ENCODE measurements at places on chromosomes 2 and 18.

DNA sequence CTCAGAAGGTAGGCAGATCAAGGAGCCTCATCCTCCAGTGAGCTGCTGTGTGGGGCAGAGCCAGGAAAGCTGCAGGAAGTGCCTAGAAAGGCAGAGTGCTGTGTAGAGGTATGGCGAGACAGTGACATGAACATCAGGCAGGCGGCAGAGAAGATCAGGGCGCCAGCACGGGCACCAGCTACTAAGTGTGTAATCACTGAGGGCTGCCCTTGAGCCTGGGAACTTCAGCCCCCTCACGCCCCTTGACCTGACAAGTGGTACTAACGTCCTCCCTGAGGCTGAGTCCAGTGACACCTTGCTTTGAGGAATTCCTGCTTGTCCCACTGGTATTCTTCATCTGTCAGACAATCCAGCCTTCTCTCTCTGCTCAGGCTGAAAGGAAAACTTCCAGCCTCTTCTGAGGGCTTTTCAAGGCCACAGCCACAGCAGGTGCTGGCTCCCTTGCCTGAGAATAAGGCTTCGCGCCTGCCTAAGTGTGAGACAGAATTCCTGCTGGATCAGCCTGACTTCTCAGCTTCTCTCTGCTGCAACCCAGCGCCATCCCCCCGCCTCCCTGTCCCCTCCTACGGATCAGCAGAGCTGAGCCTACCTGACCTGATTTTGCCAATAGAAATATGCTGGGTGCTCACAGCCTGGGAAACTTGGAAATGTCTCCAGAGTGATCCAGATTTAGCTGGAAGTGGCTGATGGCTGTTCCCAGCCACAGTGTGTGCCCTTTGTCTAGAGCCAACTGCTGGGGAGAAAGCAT lies 148.0 kb downstream of the SMAD7 start:
- no peak for DNase-seq

GRCh38 chr18:54382076-54382475 lies 24.4 kb downstream of the C18orf54 start:
- DNase-seq: no peak

DNA sequence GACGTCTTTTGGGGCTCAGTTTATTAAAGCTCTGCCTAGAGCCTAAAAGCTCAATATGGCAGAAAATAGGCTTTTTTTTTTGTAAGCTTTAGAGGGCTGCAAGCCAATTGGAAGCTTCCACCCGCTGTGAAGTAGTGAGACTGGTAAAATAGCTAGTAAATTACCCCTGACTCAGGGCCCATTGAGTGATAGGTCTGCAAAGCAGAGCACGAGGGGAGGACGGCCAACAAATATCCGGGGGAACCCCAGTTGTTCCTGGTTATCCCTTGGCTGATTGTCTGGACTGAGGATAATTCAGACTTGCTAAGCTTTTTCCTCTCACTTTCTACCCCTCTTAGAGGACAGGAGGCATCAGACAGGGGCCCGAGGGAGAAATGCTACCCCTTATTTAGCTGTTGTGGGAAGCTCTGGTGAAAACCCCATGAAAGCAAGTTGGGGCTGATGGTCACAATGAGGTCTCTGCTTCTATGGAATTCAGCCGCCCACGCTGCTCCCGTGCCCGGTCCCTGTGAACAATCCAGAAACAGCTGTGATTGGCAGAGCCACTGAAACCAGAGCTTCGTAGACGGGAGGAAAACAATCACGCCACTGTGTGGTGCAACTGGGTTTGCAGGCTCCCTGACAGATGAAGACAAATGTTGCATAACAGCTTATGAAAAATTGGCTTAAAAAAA lies 141.9 kb upstream of the LGALSL start:
- no peak for DNase-seq

- no peak for DNase-seq
Measured at GRCh38 chr2:69124343-69124742, 111.4 kb downstream of the ANTXR1 start.

GRCh38 chr2:101152272-101153076 lies 1.3 kb upstream of the TBC1D8 start:
- DNase-seq: peak; percentile 63

DNA sequence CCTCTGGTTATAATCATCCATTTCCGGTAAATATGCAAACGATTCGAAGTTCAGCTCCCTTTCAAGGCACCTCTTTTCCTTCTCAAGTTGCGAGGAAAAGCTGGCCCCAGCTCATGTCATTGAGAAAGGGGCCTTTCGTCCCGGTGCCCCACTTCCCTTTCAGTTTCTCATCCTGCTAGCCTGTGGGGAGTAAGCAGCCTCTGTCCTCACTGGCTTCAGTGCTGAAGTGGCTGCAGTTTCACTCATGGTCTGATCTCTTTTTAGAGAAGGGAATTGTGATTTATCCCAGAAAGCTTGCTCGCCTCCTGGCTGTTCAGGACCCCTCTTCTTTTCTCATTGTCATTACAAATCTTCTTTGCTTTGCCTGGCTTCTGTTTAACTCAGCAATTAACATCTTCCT lies 207.5 kb downstream of the NR4A2 start:
- DNase-seq: no peak

- no peak for DNase-seq
Measured at GRCh38 chr18:52541056-52541455, 201.1 kb downstream of the DCC start.

GRCh38 chr2:227052879-227053278 lies 111.1 kb downstream of the COL4A4 start:
- DNase-seq: no peak

- DNase-seq: no peak
Measured at GRCh38 chr2:43486603-43487002, 109.2 kb downstream of the THADA start.

GRCh38 chr2:240383099-240383758 lies 52.2 kb upstream of the GPC1 start:
- no peak for DNase-seq

DNA sequence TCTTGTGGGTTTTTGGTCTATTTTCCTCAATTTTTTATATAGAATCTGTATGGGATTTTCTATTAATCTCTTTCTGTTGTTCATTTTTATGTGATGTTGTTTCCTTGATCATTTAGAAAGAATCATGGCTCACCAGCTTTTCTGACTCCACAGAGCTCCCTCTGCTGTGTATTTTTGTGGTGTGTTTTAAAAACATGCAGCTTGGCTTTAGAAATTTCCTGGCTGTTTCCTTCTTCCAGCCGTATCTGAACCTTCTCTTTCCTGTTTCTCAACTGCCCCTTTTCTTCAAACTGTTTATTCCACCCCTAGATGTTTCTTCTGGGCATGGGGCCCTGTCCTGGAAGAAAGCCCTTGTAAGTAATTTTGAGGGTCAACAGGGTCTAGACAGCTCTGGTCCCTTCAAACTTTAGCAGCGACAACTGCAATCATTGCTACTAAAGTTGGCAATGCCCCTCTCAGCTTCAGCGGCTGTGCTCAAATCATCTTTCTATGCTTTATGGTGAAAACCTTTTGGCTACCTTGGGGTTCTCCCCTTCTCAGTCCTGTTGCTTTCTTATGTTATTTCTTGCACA lies 17.6 kb upstream of the COPS8 start:
- no peak for DNase-seq

DNA sequence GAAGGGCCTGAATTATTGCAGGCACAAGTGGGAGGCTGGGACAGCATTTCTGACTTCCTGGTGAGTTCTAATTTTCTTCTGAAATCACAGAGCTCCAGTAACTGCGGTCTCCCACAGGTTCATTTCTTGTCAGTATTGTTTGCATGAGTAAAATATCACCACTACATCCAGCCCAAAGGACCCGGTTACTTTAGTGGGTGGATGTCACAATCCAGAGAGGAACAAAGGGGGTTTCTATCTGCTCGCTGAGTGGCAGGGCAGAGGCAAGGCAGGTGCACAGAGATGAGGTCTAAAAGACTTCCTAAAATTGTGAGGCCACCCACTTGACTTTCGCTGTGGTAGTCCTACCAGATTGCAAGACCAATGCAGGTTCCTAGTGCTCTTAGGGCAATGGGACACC lies 800.4 kb upstream of the ID2 start:
- no peak for DNase-seq

- no peak for DNase-seq
Measured at GRCh38 chr18:38074298-38074876, 508.8 kb upstream of the CELF4 start.

DNA sequence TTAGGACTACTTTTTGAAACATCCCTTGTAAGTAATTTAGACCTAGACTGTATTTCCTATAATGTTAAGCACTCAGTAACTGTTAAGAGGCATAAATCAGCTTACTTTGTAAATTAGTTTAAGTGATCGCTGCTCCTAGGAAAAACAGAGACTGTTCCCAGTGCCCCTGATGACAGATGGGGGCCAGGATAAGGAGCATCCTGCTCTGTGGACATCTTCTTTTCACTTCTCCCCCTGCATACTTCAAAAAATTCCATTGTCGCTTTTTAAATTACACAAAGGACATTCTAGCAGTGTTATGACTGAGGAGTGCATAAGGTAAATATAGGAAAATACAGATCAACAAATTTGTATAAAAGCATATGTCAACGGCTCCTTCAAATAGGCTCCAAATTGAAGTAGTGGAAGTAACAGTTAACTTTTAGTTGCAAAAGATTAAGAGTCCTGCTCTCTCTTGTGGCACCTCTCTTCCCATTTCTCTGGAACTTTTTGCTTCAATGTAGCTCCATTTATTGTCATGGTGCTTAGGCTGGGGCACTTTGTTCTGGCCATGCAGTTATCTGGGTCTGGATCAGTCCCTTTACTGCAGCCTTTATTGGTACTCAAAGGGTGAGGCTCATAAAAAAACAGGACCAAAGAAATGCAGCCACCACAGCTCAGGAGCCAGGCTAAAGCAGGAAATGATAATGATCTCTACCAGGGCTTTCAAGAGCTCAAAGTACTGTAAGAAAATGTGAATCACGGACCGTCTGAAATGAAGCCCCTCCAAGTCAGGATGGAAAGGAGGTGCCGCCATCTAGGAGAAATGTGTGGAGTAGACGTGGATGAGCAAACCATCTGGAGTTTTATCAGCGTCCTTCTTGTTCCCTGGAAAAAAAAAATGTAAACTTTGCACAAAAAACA lies 162.1 kb upstream of the ZNF516 start:
- no peak for DNase-seq

GRCh38 chr2:9586465-9586864 lies 30.8 kb upstream of the ADAM17 start:
- DNase-seq: no peak

GRCh38 chr2:198390670-198391069 lies 586.3 kb downstream of the PLCL1 start:
- no peak for DNase-seq

DNA sequence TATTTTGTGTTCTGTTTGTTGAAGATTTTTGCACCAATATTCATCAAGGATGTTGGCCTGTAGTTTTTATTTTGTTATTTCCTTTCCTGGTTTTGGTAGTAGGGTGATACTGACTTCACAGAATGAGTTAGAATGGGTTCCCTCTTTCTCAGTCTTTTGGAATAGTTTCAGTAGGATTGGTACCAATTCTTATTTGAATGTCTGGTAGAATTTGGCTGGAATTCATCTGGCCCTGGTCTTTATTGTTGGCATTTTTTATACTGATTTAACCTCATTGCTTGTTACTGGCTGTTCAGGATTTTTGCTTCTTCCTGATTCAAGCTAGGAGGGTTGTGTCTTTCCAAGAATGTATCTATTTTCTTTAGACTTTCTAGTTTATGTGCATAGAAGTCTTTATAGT lies 263.7 kb downstream of the SOX11 start:
- DNase-seq: no peak

Measured in Caki2 (cell line).